ENCODE measurements at places on chromosomes 12 and 14. TPM values are rescaled to one million over a fixed set of nuclear protein-coding genes. Genes with fewer than 3 reads are reported as not detected.

DNA sequence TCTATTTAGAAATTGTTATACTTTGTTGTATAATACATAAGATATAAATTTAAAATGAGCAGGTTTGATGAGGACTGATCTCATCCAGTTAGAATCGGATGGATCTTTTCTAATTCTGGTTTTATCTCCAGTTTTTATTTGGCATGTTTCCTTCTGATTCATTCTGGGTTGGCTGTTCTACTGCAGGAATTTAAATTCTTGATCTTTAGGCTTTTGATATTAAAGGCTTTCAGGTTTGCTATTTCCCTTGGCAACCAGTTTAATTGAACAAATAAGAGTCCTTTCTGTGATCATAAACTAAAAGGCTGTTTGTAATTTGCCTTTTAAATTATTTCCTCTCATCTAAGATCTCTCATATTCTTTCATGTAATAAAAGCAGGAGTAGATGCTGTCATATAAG is 83.4 kb downstream of the PDE6H start:
- no peak overlapping the region for H3K4me3 ChIP-seq
- no peaks in the 10 kb centered on the region for H3K4me1 ChIP-seq
- DNase-seq: no peak
- no peaks in the 10 kb centered on the region for H3K27me3 ChIP-seq
- H3K36me3 ChIP-seq: no peaks in the 10 kb centered on the region

DNA sequence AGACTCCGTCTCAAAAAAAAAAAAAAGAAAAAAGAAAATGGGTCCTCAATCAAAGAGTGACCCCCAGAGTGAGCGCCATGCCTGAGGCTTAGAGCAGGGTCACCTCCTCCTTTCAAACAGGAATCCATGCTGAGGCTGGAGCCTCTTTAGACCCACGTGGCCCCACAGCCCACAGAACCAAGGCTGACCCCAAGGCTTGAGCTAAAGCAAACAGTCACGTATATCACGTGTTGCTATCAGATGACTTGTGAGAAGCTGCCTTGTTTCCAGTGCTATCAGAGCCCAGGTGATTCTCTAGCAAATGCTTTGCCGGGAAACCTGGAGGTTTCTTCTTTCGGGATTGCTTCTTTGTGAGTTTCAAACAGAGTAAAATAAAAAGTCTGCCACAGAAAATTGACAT is 31.7 kb upstream of the DYNC1H1 start:
- DNase-seq: no peak
- H3K4me1 ChIP-seq: no peaks in the 10 kb centered on the region
- no peak overlapping the region for H3K4me3 ChIP-seq
- H3K27ac ChIP-seq: no peak overlapping the region

- H3K27me3 ChIP-seq: no peaks in the 10 kb centered on the region
- no peak overlapping the region for H3K27ac ChIP-seq
- H3K4me1 ChIP-seq: no peaks in the 10 kb centered on the region
- no peaks in the 10 kb centered on the region for H3K36me3 ChIP-seq
- no peak for DNase-seq
These were observed 31.5 kb upstream of the LMNTD1 start for GRCh38 chr12:25584596-25584995.

- H3K27me3 ChIP-seq: no peaks in the 10 kb centered on the region
- DNase-seq: no peak
- no peak overlapping the region for H3K4me3 ChIP-seq
- peaks cover 4% of the 10 kb centered on the region for H3K4me1 ChIP-seq
- H3K27ac ChIP-seq: no peak overlapping the region
These were observed 45.6 kb downstream of the GPHB5 start for GRCh38 chr14:63273129-63273528.

The KRT3 gene
- not detected for total RNA-seq

Measured in upper lobe of left lung (tissue), 6 donors.